ENCODE measurements at places on chromosomes 16 and 17.

- DNase-seq = no peak
Measured at GRCh38 chr17:45320931-45321461, 4.2 kb upstream of the MAP3K14 start.

GRCh38 chr17:77328823-77329740 is 188.3 kb downstream of the SEC14L1 start:
- no peak for DNase-seq

- no peak for DNase-seq
Measured at GRCh38 chr16:49545741-49546448, 172.3 kb downstream of the C16orf78 start.

DNA sequence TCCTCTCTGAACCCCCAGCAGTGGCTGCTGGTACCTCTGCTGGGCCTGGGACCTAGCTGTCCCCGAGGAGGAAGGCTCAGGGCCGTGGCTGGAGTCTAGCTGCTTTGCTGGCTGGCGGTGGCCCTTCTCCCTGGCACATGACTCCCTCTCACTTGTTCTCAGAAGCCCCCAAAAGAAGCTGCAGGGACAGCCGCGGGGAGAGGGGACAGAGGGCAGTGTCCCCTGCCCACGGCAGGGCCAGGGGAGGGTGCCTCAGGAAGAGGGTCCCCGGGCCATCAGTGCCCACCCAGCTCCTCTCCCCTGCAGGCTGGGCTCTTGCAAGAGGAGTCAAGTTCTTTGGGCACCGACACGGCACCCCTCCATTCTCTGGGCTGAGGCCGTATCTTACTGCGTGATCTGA is 46.6 kb downstream of the VAC14 start:
- no peak for DNase-seq

DNA sequence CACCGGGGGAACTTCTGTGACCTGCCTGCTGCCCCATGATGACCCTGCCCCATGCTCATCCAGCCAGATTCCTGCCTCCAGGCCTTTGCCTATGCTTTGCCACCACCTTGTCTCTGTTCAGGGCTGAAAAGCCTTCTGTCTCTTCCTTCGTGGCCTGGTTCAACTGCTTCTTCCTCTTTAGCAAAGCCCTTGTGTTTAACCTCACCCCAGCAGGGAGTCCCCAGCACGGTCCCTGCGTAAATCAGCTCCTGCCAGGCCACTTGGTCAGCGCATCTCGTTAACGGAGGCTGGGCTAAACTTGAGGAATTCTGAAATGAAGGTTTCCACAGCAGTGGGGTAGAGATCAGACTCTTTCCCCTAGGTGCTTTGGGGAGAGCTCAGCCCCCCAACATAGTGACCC is 16.1 kb upstream of the KCNJ12 start:
- DNase-seq = no peak

- no peak for DNase-seq
Measured at GRCh38 chr17:4908301-4908700, 5.4 kb upstream of the CHRNE start.

DNA sequence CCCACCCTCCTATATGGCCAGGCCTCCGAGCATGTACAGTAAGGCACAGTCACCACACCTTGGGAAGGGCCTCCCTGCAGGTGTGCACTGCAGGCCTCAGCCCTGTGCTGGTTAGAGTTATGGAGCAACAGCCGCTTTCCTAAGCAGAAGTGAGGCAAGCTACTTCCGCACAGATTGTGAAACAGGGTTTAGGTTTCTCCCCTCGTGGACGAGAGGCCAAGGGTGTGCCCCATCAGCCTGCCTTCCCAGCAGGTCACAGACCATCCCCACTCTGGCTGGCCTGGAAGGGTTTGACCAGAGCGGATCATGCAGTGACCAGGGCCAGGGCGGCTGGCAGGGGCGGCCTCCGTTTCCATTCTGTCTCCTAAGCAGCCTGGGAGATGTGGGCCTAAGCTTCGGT is 4.7 kb downstream of the MSRB1 start:
- no peak for DNase-seq

GRCh38 chr16:83803811-83804210 is 4.0 kb upstream of the HSBP1 start:
- DNase-seq = no peak

DNA sequence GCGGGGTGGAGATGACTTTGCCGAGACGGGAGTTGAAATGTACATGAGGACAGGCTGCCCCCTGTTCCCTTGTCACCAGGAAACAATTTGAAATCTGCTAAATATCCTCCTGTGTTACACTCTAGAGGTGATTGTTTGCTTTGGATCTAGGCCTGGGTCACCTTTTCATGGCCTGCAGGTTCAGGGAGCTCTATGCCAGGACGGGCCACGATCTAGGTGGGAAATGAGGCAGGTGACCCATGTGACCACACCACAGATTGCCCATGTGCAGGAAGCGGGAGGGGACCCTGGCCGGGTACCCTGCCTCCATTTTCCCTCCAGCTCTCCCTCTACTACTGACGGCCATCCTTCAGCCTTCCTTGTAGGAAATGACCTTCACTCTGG is 43.4 kb downstream of the MEAK7 start:
- no peak for DNase-seq

GRCh38 chr16:18933501-18933900 is 7.3 kb upstream of the SMG1 start:
- no peak for DNase-seq

- no peak for DNase-seq
Measured at GRCh38 chr16:67594956-67595355, 32.6 kb downstream of the CTCF start.

GRCh38 chr16:3518986-3519348 is 18.2 kb downstream of the CLUAP1 start:
- DNase-seq = no peak

DNA sequence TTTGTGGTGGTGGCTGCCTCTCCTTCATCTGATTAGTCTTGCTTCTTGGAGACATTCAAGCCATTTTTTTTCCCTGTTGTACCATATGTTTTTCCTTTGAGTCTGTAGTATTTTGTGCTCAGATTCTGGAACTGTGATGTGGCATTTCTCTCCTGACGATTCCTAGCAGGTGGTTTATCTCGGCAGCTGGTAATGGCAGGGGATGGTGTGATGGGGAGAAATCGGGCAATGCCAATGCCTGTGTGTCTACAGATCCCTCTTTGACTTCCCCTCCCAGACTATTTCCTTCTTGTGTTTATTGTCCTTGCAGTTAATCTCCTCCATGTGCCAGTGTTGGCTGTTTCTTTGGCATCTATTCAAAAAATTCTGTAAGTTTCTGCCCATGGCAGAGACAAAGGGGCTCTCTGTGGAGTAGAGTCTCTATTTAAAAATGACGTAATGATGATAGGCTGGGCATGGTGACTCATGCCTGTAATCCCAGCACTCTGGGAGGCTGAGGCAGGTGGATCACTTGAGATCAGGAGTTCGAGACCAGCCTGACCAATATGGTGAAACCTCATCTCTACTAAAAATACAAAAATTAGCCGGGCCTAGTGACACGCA is 90.2 kb upstream of the ERCC4 start:
- no peak for DNase-seq

GRCh38 chr16:71425746-71426068 is 16.1 kb downstream of the TLE7 start:
- no peak for DNase-seq

DNA sequence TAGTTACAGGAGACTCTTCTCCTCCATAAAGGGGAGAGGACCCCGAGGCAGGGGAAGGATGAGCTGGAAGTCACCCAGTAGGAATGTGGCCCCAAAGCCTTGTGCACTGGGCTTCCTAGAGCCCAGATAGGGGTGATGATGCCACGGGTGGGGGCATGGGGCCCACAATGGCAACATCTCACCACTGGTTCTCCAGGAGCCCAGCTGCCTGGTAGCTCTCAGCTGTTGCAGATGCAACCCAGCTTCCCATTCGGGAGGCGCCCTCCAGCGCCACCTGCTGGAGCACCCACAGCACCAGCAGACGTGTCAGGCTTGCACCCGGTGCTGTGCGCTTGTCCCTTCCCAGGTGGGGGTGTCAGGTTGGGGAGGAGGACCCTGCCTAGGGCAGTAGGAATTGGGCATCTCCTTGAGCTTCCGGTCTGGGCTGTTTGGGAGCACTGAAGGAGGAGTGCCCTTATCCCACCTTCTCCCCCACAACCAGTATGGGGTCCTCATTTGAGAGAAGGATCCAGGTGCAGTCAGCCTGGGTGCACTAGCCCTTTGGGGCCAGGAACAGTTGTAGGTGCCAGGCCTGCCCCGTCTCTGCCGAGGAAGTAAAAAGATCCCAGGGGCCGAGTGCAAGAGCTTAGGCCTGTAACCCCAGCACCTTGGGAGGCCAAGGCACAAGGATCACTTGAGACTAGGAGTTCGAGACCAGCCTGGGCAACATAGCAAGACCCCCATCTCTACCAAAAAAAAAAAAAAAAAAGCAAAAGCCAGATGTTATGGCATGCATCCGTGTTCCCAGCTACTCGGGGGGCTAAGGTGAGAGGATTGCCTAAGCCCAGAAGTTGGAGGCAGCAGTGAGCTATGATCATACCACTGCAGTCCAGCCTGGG is 14.4 kb downstream of the CDIPT start:
- DNase-seq = peak; percentile 91

DNA sequence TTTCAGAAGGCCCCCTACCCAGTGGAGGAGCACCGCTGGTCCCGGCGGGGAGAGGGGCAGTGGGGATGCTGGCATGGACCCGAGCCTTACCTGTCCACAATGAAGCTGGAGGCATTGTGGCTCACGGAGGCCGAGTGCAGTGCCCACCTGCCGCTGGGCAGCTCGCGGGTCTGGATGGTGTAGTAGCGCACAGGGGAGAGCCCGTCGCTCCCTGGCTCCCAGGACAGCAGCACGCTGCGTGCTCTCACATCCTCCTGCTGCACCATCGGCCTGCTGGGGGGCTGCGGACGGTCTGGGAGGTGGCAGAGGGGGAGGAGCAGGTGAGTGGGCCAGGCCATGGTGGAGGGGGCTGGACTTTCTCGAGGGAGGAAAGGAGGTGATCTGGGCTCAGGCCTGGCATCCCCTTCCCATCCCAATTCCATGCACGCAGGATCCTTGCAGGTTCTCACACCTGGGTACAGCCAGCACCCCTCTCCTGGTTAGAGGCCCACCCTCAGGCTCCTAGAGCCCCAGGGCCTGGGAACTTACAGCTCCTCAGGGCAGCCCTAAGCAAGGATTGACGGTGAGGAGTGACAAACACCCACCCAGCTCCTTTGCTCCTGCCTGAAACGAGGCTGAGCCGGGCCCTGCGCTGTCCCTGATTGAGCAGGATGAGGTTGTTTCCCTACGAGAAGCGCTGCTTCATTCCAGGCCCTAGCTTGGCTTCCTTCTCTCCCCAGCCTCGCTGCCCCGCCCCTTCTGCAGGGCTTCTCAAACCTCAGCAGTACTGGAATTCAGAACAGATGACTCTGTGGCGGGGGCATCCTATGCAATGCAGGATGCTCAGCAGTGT is 76.2 kb upstream of the CDC42EP4 start:
- no peak for DNase-seq

- DNase-seq = no peak
Measured at GRCh38 chr17:2751491-2751890, 2.0 kb upstream of the CCDC92B start.

- no peak for DNase-seq
Measured at GRCh38 chr17:48455791-48456190, 25.8 kb upstream of the SKAP1 start.

DNA sequence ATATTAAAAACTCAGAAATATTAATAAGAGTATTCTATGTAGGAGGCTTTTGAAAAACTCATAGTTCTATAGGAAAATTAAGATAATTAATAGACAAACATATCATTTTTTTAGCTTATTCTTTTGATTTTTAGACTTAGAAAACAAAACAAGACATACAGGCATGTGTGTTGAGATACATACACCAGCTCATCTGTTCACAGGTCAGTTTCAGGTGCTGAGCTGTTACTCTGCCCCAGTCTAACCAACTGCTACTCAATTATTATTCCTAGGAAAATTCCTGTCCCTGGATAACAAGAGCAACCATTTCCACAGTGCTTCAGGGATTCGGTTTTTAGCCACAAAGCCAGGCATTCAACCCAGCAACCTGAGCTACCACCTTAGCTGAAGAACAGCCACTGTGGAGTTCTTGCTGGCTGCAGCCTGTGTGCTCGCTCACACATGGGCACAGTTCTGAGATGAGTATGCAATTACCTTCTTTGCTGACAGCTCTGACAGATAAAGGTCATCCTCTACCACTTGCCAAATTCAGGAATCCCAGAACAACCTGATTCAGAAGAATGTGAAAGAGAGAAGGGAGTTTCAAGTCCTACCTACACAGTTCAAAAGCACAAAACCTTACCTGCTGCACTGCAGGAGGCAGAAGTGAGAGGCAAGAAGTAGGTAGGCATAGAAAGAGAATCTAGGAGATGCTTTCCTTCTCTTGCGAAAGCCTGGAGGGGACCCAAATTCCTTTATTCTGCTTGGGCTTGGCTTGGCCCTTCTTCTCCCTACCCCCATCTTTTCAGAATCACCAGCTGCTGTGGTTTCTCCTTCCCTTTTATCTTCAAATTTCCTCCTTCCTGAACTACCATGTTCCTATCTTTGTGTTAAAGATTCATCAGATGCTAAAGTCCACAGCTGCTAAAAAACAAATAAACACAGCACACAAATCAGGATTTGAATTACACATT is 62.7 kb downstream of the TEX2 start:
- peak; percentile 44 for DNase-seq

DNA sequence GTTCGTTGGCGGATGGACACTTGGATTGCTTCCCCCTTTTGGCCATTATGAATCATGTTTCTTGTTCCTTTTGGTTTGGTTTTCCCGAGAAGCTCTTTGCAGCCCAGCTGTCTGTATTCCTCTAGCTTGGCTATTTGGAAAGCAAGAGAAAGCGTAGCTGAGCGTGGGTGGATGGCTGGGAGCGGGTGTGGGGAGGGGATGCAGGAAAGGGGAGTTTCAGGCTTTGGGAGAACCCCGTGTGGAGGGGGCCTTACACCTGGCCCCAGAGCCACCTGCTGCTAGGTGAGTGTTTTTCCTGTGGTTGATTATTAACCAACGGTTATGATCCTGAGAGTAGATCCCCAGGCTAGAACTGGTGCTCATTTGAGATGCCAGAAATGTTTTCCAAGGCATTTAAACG is 103.7 kb downstream of the RAP1GAP2 start:
- no peak for DNase-seq

GRCh38 chr17:45441526-45442310 is 9.0 kb upstream of the ARHGAP27 start:
- no peak for DNase-seq

GRCh38 chr17:40974366-40974765 is 7.6 kb upstream of the KRT39 start:
- DNase-seq = no peak

- DNase-seq = no peak
Measured at GRCh38 chr17:36184023-36184765, 7.8 kb upstream of the TBC1D3B start.

DNA sequence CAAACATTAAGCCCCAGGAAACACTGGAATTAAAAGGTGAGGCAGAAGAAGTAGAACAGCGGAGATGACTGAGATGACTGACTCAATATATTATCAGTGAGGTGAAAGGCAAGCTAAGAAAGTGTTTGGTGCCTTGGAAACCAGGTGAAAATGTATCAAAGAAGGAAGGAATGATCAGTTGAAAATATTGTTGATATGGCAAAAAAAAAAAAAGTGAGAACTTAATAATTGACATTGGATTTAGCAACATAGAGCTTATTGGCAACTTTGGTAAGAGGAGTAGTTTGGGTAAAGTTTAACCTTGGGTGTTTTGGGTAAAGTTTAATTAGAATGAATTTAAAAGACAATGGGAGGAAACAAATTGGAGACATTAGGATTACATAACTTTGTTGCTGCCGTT is 127.7 kb upstream of the MYOCD start:
- no peak for DNase-seq
